ENCODE measurements at places on chromosomes 4 and X.

DNA sequence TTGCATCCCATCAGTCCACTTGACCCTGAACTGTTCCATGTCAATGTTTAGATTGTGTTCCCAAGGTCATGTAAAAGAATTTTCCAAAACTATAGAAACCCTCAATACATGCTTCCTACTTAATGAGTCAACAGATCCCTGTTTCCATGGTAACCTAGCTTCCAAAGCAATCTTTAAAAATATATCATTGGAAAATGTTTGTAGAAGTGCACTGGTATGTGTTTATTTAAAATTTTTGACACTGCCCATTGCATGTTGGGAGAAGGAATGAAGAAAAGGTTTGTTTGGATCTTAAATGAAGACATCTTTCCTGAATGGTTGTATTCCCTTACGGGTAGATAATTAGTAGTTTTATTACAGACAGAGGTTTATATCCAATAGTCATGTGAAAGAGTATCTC lies 345.3 kb downstream of the GABRG1 start:
- DNase-seq, result no peak

- no peak for DNase-seq
Measured at GRCh38 chr4:123304151-123304964, 92.2 kb upstream of the SPRY1 start.

GRCh38 chrX:72340626-72341025 lies 34.9 kb upstream of the CITED1 start:
- no peak for DNase-seq

DNA sequence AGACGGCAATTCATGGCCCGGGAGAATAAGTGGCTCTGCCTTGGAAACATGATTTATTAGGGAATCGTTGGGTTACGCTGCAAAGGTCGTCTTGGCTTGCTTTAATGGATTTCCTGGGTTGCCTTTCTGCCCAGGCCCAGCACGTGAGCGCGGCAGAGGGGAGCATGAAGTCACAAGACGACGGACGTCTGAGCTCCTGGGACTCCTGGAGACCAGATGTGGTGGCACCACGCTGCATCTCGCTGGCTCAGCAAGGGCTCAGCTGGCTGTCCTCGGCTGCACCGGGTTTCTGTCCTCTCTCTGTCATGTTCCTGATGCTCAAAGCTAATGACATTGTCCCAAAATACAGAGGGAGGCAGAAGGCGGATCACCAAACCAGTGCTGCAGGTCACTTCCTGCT lies 61.2 kb downstream of the C4orf50 start:
- DNase-seq, result no peak

GRCh38 chr4:15476396-15476795 lies 6.7 kb downstream of the CC2D2A start:
- no peak for DNase-seq

GRCh38 chr4:145251391-145251790 lies 71.0 kb upstream of the OTUD4 start:
- DNase-seq, result no peak

- DNase-seq, result no peak
Measured at GRCh38 chr4:175277816-175278215, 359.7 kb downstream of the ADAM29 start.

- DNase-seq, result no peak
Measured at GRCh38 chr4:126251169-126251568, 936.4 kb downstream of the FAT4 start.

- DNase-seq, result no peak
Measured at GRCh38 chr4:113790478-113790877, 28.9 kb upstream of the CAMK2D start.

DNA sequence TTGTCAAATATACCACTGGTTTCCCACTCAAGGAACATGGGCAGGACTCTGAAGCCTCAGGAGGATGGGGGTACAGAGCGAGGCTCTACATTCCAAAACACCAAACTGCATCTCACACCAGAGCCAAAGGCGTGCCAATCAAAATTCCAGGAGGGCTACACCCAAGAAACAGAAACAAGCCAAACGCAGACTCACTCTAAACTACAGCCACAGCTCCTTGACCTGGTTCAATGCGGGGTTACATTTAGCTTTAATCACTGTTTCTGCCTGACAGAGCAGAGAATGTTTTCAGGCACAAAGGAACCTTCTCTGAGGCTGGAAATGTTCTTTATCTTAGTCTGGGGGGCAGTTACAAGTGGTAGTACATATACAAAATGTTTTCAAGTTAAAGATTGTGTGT lies 2121.5 kb upstream of the AGA start:
- DNase-seq, result no peak

DNA sequence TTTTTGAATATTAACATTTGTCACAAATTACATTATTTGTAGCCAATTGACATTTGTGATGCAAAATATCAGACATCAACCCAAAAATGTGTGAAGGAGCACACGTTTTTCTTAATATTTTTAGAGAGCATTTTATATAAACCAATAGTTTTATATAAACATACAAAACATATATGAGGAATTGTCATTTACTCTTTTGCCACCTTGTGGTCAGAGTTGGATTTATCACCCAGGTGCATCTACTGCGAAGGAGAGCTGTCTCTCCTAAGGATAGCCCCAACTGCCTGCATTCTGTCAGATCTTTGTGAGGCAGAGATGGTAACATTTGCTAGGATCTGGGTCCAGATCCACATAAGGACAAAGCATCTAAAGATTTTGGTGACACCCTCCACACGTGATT lies 2.5 kb upstream of the USP27X start:
- no peak for DNase-seq

- DNase-seq, result no peak
Measured at GRCh38 chr4:95541889-95542607, 6.7 kb downstream of the UNC5C start.

DNA sequence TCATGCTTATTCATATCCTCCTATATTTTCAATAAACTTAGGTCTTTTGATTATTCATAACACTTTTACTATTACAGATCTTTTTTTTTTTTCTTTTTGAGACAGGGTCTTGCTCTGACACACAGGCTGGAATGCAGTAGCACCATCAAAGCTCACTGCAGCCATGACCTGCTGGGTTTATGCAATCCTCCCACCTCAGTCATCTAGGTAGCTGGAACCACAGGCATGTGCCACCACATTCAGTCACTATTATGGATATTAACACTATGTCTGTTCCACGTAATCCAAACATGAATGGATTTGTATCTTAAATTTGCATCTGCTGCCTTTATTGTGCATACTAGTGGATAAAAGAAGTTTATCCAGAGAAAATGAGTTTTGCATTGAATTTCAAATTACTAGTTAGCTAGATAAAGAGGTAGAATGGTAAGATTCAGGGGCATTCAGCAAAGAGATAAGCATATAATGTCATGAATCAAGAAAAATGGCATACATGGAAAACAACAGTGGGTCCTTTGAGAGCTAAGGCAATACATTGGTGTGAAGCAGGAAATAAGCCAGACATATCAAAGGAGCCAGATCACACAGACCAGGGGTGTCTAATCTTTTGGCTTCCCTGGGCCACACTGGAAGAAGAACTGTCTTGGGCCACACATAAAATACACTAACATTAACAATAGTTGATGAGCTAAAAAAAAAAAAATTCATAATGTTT lies 13.9 kb downstream of the ANAPC10 start:
- DNase-seq, result no peak

DNA sequence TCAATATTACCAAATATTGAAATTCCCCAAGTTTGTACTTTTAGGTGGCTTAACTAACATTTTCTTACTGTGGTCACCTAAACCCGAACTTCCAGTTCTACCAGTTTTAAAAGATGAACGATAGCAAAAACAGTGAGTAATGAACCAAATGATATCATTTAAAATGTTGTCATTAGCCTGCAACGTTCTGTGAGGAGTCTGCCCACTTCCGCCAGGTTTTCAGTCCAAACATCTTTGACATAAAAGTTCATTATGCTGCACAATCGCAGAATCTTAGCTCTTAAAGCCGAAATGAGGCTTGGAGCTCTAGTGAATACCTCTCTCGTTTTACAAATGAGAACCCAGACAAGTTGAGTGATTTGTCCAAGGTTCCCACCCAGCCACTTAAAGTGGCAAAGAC lies 762 bp downstream of the PIGA start:
- no peak for DNase-seq

- DNase-seq, result no peak
Measured at GRCh38 chr4:139761461-139761860, 95.8 kb downstream of the MGST2 start.

DNA sequence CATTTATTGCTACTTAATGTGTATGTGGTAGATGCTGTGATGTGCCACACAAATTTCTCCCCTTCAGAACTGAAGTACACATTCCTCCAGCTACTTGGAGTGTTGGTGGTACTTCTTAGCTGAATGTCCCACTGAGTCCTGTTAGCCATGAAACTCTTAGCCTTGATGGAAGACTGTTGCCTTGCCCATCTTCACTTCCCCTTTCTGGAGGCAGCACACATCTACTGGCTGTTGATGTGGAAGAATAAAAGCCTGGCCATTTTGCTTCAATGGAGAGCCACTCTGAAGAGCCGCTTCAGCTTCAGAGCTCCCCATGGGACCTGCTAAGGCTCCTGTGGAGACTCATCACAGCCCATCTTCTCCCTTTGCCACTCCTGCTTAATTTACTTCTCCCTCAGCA lies 157.7 kb upstream of the PITX2 start:
- no peak for DNase-seq

GRCh38 chr4:110492522-110492921 lies 16.6 kb downstream of the ENPEP start:
- no peak for DNase-seq

DNA sequence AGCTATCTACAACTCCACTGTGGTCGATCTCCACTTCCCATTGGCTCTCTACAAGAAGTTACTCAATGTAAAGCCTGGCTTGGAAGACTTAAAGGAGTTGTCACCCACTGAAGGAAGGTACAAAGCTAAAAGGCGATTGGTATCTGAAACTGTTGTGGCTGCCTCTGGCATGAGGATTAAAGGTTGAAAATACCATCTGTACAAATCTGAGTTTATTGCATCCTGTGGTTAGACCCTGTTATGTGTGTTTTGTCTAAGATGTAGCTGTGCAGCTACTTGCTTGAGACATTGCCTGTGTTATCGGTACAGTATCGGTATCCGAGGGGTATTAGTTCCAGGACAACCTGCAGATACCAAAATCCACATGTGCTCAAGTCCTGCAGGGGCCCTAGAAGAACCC lies 16.4 kb downstream of the NAP1L5 start:
- no peak for DNase-seq

DNA sequence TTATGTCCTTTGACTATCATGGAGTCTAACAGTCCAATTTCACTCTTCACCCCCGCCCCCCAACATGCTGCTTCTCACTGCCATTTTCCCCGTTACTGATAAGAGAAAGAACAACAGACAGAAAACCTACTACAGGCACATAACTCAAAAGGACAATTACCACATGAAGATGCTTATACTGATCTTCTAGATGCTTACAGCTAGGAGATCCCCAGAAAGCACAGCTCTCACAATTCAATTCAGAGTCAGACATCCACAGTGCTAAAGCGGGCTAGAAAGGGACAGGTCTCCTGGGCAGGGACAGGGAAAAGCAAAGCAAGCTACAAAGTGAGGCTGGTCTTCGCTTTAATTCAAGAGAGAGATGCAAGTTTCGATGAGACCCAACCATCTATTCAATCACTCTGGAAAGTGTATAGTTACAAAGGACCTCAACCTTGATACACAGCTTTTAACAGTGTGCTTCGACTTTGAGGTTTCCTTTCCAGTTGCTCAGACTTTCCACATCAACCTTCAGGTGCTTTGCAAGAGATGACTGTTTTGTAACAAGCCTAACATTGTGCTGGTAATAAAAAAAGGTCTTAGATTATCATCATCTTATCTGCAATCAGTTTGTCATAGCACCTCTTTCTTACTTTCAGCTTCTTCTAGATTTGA lies 60.9 kb downstream of the LEF1 start:
- peak; percentile 96 for DNase-seq

- DNase-seq, result no peak
Measured at GRCh38 chrX:109372716-109373115, 109.2 kb downstream of the GUCY2F start.

DNA sequence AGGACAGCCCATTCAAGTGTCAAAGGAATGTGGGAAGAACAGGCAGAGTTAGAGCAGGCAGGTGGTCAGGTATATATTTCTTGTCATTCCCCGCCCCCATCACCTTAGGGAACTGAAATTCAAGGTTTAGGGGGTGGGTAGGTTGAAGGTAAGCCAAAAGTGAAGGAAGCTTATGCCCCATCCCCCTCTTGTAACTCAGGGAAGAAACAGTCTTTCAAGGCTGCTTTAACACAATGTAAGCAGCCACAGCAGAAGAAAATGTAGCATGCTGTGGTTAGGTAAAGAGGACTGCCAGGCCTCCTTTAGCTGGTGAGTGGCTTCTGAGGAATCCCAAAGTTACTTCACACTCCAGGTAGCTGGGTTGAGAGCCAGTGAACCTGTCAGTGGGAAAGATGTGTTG lies 122.3 kb downstream of the RS1 start:
- DNase-seq, result no peak

- DNase-seq, result no peak
Measured at GRCh38 chrX:16212436-16212835, 45.2 kb downstream of the MAGEB17 start.

DNA sequence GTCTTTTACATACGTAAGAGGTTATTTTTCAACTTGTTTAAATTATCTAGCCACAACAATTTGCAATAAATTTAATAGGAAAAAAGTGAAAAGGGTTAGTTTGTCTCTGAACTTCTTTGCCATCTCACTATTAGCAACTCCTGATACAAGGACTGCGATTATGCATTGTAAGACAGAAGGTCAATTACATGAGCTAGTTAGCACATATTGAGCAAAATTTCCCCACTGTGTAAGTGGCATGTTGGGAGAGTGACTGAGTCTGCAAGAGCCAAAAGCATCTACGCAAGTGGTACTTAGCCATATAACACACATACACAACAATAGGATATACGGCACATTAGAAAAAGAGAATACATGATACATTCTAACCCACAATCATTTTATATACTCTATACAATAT lies 927.2 kb downstream of the STPG2 start:
- DNase-seq, result no peak

DNA sequence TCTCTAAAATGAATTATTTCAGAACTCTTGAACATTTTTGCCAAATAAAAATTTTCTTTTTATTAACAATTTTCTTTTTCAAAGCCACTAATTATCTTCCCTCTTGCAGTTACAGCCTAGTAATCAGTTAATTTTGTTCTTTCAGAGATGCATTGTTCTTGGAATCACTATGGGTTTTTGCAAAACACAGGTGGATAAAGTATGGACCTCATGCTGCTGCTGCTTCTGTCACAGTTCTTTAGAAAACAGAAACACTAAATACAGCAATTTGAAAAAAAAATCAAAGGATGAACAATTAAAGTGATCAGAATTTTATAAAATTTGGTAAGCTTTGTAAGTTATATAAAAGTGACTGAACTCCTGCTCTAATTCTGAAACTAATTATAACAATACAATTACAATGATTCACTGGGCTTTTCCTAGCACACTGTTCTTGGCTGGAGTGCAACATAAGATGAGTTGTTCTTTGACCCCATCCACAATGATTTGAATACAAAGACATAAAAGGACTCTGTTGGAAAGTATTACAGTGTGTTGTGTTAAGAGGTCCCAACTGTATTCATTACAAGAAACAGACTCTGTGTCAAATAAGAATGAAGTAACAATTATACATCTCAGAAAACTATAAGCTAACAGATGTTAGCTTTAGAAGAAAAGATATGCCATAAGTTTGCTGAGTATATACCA lies 59.4 kb upstream of the GK2 start:
- no peak for DNase-seq

- no peak for DNase-seq
Measured at GRCh38 chr4:169062897-169063244, 52.8 kb upstream of the CBR4 start.

GRCh38 chrX:27598312-27598711 lies 8.2 kb downstream of the DCAF8L2 start:
- no peak for DNase-seq

Data from T-helper 2 cell (primary cell).